ENCODE measurements at places on chromosomes 6 and 20.

- no peak for DNase-seq
These were observed 85.3 kb upstream of the FOXP4 start for GRCh38 chr6:41460742-41461336.

- DNase-seq = peak; percentile 50
These were observed 121.7 kb upstream of the SLC2A12 start for GRCh38 chr6:134173936-134174671.

DNA sequence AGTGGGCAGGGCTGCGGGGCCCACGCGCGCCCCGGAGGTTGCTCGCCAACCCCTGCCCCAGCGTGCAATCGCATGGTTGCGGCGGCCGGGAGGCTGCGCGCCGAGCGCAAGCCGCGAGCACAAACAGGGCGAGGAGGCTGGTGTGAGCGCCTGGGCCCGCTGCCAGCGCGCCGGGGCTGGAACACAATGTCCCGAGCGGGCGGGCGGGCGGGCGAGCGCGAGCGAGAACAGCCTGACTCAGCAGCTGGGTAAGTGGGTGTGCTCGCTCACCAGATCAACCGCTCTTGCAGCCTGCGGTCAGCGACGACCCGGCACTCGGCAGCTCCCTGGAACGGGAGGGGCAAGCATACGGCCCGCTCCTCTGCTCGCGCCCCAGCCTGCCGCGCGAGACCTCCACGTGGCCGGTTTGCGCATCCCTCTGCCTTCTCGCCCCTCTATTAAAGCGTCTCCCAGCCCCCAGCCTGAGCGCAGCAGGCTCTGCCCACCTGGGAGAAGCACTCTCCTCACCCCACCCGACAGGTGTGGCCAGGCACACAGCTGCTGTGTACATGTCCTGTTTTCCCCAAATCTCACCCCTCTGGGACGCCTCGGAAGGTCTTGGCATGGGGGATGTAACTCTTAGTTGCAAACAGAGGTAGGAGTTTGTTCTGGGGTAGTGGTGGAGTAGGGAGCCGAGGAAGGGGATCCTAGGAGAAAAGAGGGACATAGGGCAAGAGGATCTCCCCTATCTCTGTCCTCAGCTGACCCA is 8.7 kb upstream of the ARMC12 start:
- DNase-seq = peak; percentile 65

- no peak for DNase-seq
These were observed 3.0 kb downstream of the CDH4 start for GRCh38 chr20:61254881-61255626.

- no peak for DNase-seq
These were observed 118.4 kb upstream of the SGK1 start for GRCh38 chr6:134436281-134436815.

GRCh38 chr6:15904651-15905376 is 224.1 kb upstream of the MYLIP start:
- no peak for DNase-seq

DNA sequence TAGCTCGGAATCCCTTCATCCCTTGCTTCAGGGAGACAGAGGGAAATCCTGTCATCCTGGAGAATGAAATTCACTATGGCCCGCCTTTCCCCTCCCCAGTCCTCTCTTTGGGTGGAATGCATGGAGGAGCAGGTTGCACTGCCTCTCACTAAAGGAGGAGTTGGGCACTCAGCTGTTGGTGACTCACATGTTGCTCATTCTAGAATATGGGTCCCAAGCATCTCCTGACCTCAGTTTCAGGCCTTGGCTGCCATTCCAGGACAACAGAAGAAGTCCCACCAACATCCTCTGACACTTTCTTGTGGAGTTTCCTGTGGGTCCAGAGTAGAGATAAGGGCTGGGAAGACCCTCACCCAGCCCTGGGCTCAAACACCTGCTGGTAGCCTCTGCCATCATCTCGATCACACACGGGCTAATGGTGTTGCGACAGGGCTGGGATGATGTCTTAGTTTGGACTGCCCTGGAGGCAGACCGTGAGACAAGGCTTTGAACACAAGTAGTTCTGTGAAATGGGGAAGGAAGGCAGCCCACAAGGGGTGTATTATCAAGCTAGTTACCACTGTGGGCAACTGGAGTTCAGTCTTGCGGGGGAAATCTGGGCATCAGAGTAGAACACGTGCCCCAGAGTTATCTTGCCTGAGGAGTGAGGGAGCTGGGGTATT is 52.4 kb upstream of the RNF24 start:
- DNase-seq = no peak
